ENCODE measurements at places on chromosomes 11 and 22.

DNA sequence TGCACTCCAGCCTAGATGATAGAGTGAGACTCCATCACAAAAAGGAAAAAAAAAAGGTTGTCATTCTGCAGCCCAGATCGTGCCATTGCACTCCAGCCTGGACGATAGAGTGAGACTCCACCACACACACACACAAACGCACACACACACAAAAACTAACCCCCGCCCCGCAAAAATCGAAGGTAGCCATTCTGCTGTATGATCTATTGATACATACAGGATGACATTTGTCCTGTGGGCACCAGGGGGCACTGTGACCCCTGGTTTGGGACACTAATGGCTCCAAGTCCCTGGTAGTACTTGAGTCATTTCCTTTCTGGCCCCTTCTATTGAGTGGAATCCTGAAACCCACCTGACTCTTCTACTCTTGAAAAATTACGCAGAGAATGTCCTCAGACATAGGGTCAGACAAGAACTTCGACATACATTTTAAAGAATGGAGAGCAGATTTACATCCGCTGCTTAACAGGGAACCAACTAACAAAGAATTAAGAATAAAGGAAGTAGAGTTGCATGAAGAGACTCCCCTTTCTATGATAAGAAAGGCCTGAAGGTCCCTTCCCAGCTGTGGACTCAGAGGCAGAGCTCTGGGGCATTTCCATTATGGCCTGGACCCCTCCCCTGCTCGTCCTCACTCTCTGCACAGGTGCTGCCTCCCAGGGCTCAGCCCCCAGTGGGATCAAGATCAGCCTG, 35.0 kb upstream of the PRAME start:
- DNase-seq = no peak

DNA sequence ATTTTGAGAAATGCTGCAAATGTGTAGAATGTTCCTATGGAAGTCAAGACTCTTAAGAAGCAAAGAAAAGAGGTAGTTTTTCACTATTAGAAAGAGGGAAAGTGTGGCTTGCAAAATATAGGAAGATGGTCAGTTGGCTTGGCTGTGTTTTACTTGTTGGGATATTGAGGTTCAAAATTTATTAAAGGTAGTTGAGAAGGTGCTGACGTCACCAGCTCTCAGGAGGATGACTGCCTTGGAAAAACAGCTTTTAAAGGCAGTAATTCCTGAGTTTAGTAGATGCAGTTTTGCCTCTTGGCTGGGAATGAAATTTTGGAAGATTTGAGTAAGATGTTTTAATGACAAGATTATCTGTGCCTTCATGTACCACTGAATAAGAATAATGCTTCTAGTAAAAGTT, 336 bp downstream of the OR4D9 start:
- no peak for DNase-seq

DNA sequence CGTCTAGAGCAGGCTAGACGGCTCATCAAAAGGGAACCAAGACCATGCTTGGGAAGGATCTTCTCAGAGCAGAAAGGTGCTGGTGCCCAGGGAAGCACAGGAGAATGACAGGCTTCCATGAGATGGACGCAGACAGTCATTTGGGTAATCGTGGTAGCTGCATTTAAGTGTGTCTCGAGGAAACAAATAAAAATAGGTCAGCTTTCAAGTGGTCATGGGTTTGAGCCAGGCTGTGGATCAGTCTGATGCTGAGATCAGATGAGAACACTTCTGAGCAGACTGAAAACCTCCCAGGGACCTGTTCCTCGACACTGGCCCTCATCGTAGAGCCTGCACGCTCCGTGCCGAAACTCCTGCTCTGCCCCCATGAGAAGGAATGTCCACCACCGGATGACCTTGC, 4.7 kb downstream of the CARS1 start:
- DNase-seq = no peak

GRCh38 chr11:66636411-66636810, 2.1 kb upstream of the RBM4 start:
- no peak for DNase-seq

DNA sequence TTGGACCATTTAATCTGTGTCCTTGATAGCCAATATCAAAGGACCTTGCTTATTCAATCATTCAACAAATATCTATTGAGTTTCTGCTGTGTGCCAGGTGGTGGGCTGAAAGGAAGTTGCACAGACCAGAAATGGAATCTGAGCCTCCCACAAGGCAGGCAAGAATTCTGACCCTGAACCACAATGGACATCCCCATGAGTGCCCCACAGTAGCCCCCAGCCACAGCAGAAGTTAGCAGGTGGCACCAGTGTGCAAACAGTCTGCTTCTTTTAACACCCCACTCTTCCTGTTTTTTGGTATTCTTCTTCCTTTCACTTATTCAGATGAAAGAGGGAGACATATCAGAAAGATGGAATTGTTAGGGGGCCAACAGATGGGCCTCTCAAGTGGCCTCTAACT, 12.2 kb upstream of the SERPING1 start:
- DNase-seq = no peak

All from NCI-H1436 treated with DMSO at 0.1 percent for 48 hours (cell line).